WTC11 (cell line): ENCODE measurements at places on chromosomes 1 and 21. TPM values are rescaled to one million over a fixed set of nuclear protein-coding genes. Genes with fewer than 3 reads are reported as not detected.
A peak's percentile ranks its signal among the peaks of the same experiment; 100 is the strongest.

GRCh38 chr1:230822092-230822581, 46.2 kb downstream of the C1orf198 start:
- DNase-seq, result no peak

GRCh38 chr1:117527566-117528102, 78.2 kb upstream of the TENT5C start:
- DNase-seq, result no peak

GRCh38 chr1:63886340-63886739, 112.5 kb downstream of the ROR1 start:
- DNase-seq, result no peak

- DNase-seq, result no peak
Observed at GRCh38 chr1:182684116-182684828, at the start of gene RGS8. TSS of gene RGS8 (minus strand) at chr1:182684587. CDS start at chr1:182669649, 14,938 bp downstream.

GRCh38 chr1:203791498-203791897, 3.9 kb upstream of the ZBED6 start:
- no peak for DNase-seq

GRCh38 chr1:96281491-96281890, 440.1 kb upstream of the PTBP2 start:
- DNase-seq, result no peak

- no peak for DNase-seq
Observed at GRCh38 chr1:52677076-52677806, 20.9 kb downstream of the COA7 start.

GRCh38 chr1:10444795-10445397, 4.9 kb upstream of the CORT start:
- DNase-seq, result no peak

GRCh38 chr21:32626621-32627196, 14.5 kb upstream of the CFAP298 start:
- no peak for DNase-seq

DNA sequence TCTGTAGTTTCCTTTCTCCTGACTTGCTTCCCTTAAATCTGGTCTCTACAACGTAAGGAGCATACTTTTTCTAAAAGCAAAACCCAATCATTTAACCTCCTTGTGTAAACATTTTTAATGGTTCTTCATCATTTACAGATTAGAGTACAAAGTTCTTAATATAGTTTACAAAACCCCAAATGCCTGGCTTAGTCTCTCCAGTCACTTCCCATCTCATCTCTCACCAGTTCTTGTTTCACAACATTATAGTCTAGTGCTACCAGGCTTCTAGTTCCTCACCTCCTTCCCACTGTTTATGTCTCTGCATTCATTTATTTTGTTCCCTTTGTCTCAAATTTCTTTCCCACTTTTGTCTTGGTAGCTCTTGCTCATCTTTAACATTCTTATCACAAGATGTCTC, 168.4 kb downstream of the FASLG start:
- no peak for DNase-seq

DNA sequence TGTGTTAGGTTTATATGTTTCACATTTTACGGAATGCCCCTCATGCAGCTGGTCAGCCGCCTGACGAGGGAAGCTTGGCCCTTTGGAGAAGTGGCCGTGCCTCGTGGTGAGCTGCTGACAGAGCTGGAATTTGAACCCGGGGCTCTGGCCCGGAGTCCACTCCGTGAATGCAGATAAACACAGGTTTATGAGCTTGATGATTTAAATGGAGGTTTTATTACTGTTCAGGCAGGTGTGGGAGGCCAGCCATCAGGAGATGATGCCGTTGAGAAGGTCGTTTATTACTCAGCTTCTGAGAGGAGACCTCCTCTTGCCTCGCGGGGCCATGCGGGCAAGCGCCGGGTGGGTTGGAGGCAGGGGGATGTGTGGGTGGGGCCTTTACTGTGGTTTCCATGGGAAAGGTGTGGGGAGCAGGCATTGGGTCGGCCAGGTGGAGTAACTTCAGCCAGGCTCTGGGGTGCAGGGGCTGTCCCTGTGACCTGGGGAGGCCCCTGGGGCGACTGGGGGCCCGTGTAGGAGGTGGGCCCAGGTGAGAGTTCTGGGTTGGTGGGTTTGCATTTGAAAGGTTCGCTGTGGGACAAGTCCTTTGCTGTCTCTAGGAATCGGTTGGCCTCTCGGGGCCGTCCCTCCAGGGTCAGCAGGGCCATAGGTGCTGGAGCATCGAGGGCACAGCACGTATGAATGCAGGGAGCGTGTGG, 22.0 kb downstream of the PRKCZ start:
- no peak for DNase-seq

- DNase-seq, result no peak
Observed at GRCh38 chr1:202501281-202501680, 152.8 kb downstream of the PPP1R12B start.

DNA sequence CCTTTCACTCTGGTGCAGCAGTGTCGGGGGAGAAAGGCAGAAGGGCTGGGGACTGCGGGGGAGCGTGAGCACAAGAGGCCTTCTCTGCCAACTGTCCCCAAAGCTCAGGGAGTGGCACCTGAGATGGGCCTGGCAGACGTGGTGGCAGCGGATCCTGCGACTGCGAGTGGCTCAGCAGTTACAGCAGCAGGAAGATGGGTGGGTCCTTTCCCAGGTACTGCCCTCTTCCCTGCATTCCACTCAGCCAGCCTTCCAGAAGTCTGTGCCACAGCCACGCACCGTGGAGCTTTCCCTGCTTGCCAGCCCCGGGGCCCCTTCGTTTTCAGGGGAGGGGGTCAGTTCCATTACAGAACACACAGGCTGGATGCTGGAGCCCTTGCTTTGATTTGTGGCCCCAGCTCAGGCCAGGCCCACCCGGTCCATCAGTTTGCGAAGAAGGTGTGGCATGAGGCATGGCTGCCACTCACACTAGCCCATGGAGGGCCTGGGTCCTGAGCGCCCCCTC, 17.2 kb downstream of the MTHFR start:
- DNase-seq, result no peak

- DNase-seq, result no peak
Observed at GRCh38 chr1:207807690-207808321, 56.0 kb downstream of the CD46 start.

GRCh38 chr1:165826565-165827267, 698 bp upstream of the UCK2 start:
- no peak for DNase-seq

GRCh38 chr21:33886321-33886720, 29.3 kb downstream of the ATP5PO start:
- no peak for DNase-seq

- DNase-seq, result no peak
Observed at GRCh38 chr21:39197448-39198233, 14.4 kb upstream of the PSMG1 start.

DNA sequence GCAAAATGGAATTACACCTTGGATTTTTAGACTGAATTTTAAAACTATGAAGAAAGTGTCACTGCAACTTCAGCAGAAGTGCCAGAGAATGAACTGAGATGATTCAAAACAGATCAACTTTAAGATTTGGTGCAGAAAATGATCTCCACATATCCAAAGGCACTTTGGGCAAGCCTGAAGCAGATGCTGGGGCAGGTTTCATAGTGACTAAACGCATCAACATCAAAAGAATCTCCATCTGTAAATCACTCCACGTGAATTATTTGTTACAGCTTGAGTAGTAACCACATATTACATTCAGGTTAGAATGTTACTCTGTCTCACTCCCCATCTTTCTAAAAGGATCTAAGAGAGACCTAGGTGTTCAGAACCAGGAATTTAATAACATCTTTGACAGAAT, 329.0 kb upstream of the ESRRG start:
- no peak for DNase-seq

DNA sequence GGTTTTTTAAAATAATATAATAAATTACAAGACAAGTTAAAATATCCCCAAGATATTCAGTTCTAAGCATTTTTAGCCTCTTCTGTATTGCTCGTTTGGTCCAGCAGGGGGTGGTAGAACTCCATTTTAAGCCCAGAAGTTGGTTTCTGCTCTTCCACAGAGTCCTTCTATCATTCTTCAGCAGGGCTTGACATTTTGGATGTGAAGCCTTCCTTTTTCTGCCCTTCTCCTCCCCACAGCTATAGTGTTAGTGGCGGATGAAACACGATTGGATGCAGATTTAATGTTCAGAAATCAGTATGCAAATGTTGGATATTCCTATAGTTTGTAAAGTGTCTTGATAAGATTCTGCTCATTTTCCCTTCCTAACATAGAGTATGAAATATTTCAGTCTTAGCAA, 1.4 kb downstream of the NCAM2 start:
- peak; percentile 48 for DNase-seq

- DNase-seq, result peak; percentile 46
Observed at GRCh38 chr1:237183963-237184540, 142.1 kb downstream of the RYR2 start.

DNA sequence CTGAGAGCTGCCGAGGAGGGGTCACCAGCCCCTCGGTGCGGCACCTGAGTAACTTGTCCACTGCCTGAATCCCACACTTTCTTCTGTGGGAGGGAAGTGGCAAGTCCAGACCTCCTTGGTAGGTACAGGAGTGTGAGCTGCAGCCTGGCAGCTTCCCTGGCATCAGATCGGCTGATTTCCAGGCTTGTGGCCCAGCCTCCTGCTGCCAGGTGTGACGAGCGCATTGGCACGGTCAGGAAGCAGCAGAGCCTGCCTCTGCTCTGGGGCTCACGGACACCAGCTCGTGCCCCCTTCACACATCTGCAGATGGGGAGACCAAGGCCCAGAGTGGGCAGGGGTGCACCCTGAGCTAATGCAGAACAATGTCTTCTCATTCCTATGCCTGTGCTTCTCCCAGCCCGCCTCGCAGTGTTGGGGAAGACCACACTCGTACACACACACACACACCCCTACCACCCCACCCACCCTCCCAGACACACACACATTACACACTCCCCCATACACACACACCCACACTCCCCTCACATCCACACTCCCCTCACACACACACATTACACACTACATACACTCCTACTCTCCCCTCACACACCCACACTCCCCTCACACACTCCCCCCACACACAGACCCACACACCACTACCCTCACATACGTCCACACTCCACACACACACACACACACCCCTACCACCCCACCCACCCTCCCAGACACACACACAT, 33.1 kb upstream of the SELENON start:
- no peak for DNase-seq

- no peak for DNase-seq
Observed at GRCh38 chr1:185603158-185603557, 131.0 kb upstream of the HMCN1 start.

- no peak for DNase-seq
Observed at GRCh38 chr1:69985901-69986439, 219.4 kb downstream of the LRRC40 start.

DNA sequence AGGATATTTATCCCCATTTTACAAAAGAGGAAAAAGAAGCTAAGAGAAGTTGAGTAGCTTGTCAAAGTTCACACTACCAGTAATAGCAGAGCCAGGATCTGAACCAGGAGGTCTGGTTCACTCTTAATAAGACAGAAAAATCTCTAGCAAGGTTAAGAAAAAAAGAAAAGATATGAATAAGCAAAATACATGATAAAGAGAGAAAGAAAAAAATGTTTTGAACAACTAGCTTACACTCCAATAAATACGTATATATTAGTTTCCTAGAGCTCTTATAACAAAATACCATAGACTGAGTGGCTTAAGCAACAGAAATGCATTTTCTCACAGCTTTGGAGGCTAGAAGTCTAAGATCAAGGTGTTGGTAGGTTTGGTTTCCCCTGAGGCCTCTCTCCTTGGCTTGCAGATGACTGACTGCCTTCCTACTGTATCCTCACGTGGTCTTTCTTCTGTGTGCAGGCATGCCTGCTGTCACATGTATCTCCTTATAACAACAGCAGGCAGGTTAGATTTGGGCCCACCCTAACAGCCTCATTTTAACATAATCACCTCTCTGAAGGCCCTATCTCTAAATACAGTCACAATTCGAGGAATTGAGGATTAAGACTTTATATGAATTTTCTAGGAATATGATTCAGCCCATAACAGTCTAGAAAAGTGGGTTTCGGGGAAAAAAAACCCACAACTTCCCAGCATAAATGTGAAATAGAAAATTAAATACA, 60.4 kb downstream of the LEPR start:
- no peak for DNase-seq

- peak; percentile 37 for DNase-seq
Observed at GRCh38 chr1:160375788-160376524, 9.1 kb downstream of the NHLH1 start.

GRCh38 chr21:30818837-30819610, 6.0 kb upstream of the KRTAP8-1 start:
- DNase-seq, result no peak

DNA sequence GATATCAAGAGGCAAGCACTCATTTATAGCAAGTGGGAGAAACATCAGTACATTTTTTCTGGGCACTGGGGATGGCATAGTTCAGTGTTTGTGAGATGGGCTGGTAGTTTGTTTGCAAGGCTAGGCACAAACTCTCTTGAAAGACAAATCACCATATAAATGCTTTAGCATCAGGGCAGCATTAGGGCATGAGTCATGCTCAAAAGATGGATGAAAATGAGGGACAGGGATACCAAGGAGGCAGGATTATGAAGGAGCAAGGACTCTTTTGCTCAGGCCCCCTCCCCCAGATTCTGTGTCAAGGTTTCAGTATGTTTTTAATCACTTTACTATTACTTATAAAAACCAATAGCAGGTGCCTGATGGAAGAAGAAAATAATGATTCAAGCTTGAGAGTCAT, 43.9 kb upstream of the CAMK1G start:
- no peak for DNase-seq

DNA sequence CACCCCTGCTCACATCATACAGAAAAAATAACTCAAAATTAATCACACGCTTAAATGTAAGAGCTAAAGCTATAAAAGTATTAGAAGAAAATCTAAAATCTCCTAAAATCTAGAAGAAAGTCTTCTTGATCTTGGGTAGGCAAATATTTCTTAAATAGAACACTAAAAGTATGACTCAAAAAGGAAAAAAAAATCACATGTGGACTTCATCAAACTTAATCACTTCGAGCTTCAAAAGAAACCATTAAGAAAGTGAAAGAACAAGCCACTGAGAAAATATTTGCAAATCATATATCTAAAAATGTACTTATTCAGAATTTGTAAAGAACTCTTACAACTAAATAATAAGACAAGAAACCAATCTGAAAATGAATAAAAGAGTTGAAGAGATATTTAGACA, 32.7 kb downstream of the LRRC52 start:
- DNase-seq, result no peak

GRCh38 chr1:110130113-110130591, 17.9 kb downstream of the UBL4B start:
- peak; percentile 76 for DNase-seq

Gene DSCAM
- total RNA-seq, result 0.09 to 0.14 TPM (median 0.13 TPM) in 3 replicates

Gene NCAM2
- total RNA-seq, result 0.64 to 1.6 TPM (median 0.94 TPM) in 3 replicates

Gene SPRR2B
- total RNA-seq, result not detected in 3 replicates

Gene HSD3B2
- total RNA-seq, result 0.94 to 1.0 TPM (median 0.94 TPM) in 3 replicates

Gene WASF2
- total RNA-seq, result 90.1 to 104 TPM (median 92.8 TPM) in 3 replicates

Gene CD5L
- total RNA-seq, result not detected in 3 replicates

Gene SYCP1
- 0.34 TPM in 1 of 3 replicates, not detected in the others for total RNA-seq

Gene LIN28A
- total RNA-seq, result 1,150 to 1,251 TPM (median 1,185 TPM) in 3 replicates

Gene CHODL
- 0.92 to 3.1 TPM (median 1.2 TPM) in 3 replicates for total RNA-seq

Gene SH2D1B
- total RNA-seq, result not detected in 3 replicates
